Suppressor macrophage treated with lipopolysaccharide for 4 hours (primary cell): ENCODE measurements at places on chromosomes 6 and 20.

DNA sequence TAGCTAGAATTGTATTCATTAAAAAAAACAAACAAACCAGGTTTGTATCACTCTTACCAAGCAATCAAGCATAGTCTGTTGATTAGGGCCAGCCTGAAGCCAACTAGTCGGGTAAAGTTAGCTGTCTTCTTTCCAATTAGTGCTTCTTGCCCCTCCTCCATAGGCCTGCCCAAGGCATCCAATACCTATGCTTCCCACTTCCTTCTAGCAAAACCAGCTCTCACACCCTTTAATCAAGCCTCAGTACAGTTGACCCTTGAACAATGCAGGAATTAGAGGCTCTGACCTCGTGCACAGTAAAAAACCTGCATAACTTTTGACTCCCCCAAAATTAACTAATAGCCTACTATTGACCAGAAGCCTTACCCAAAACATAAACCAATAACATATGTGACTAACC lies 119.1 kb upstream of the DTNBP1 start:
- DNase-seq = no peak

- peak; percentile 57 for DNase-seq
Observed at GRCh38 chr20:49446808-49447207, 35.7 kb downstream of the KCNB1 start.

DNA sequence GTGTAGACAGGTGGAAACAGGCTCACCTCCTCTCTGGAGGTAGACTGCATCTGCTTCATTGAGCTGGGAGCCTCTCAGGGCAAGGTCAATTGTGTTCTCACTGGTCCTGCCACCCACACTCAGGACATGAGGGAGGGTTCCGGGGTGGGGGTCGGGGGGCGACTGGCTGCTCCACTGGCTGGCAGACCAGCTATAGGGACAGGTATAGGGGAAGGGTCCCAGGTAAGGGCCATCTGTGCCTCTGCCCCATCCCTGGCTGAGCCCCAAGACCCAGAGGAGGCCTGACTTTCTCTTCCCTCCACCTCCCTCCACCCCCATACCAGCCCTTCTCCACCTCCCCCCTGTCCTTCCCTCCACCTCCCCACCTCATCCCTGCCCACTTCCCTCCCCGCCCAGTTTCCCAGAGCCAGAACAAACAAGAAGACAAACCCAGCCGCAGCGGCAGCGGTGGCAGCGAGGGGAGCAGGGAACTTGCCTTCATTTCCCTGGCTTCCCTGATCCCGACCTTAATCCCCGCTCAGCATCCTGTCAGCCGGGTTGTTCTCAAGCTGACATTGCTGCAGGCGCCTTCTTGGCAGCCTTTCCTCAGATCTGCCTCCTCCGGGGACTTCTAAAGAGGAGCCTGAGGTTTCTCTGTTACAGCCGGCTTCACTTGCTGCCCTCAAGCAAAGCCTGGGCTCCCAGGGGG lies 18.3 kb upstream of the FOXP4 start:
- no peak for DNase-seq

GRCh38 chr6:164216368-164216767 lies 801.9 kb downstream of the QKI start:
- no peak for DNase-seq

DNA sequence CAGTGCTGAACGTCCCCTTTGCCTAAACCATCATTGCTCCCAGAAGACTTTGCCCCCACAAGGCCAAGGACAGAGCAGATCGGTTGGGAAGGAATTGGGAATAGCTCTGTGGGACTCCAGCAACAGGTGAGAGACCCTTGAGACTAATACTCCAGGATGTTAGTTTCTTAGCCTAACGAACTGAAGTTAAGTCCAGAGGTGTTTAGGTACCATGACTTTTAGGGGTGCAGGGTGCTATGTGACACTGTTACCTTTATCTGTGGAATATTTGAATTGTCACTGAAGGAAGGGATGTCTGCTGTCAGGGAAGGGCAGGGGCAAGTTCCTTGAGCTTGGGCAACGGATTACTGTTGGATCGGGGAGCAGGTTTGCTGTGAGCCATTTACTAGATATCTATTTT lies 1.9 kb downstream of the BLCAP start:
- no peak for DNase-seq

GRCh38 chr6:4105980-4106536 lies 27.1 kb upstream of the FAM217A start:
- no peak for DNase-seq

- no peak for DNase-seq
Observed at GRCh38 chr6:130744576-130745366, 82.4 kb upstream of the SMLR1 start.

GRCh38 chr6:108638993-108639392 lies 78.3 kb downstream of the FOXO3 start:
- DNase-seq = no peak

DNA sequence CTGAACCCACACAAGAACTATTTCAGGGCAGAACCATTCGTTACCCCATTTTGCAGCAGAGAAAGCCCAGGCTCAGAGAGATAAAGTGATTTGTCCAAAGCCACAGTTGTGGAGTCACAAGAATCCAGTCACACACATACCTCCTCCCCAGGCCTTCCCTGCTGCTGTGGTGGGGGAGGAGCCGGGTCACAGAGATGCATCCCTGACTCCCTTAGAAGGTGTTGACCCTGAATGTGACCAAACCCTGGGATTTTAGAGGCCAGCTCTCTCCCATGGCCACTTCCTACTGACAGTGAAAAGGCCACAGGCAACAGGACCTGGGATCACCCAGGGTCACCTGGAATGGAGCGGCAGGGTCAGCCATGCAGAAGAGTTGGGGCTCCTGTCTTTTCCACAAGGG lies 48.6 kb downstream of the CHMP4B start:
- DNase-seq = no peak

- DNase-seq = no peak
Observed at GRCh38 chr6:168662301-168662936, 221.4 kb downstream of the SMOC2 start.

- no peak for DNase-seq
Observed at GRCh38 chr20:44187772-44188709, 1.1 kb upstream of the JPH2 start.

GRCh38 chr20:37566590-37567330 lies 39.1 kb upstream of the BLCAP start:
- no peak for DNase-seq

- DNase-seq = no peak
Observed at GRCh38 chr6:157611406-157611805, 211.6 kb upstream of the SNX9 start.

- DNase-seq = no peak
Observed at GRCh38 chr6:127956260-127956888, 55.5 kb upstream of the THEMIS start.

GRCh38 chr20:51452091-51452613 lies 90.4 kb downstream of the NFATC2 start:
- no peak for DNase-seq

- DNase-seq = no peak
Observed at GRCh38 chr6:145602726-145603326, 132.5 kb downstream of the EPM2A start.

DNA sequence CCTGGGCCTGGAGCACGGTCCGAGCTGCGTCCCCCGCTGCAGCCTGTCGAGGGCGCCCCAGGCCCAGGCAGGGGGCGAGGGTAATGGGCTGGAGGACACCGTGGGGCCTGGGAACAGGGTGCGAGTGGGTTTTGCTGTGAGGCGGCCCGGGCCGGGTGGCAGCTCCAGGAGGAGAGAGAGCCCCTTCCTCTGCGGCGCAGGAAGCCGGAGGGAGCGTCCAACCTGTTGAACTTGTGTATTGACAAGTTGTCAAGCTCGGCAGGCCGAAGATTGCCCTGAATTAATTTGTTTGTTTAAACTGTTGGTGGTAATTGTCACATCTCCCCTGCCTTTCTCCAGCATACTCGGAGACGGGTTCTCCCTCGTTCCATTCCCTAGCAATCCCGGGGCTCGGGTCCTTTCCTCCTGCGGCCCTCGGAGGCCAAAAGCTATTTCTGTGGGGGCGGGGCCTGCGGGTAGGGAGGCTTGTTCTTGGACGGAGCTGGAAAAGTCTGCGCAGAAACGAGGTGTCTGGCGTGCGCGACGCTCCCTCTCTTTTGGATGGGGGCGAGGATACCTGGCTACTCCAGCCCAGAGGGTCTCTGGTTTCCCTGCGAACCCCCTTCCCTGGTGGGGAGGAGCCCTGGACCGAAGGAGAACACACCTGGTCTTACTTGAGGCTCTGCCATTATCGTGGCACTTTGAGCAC lies 9.9 kb downstream of the NR2E1 start:
- DNase-seq = no peak

DNA sequence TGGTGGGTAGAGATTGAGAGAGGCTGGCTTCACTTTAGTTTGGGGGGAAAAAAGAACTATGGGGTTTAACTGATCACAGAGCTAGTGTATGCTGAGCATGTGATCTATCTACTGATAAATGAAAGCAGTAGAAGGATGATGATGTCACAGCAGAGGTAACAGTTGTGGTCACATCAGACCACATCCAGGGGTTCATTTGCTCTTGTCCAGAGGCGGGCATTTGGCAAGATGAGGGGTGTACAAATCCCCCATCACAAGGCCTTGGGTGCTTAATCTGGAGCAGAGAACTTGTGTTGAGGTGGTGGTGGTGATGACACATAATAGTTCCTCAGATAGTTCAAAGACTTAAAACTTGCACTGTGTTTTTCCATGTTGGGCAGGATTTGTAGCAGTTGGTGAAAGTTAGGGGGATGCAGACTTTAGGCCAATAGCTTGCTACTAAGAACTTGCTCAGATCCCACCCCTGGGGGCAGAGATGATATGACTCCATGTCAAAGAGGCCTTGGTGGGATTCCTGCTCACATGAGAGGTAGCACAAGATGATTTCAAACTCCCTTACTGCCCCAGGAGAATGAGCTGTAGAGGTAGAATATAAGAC lies 63.4 kb downstream of the PRDM1 start:
- no peak for DNase-seq

DNA sequence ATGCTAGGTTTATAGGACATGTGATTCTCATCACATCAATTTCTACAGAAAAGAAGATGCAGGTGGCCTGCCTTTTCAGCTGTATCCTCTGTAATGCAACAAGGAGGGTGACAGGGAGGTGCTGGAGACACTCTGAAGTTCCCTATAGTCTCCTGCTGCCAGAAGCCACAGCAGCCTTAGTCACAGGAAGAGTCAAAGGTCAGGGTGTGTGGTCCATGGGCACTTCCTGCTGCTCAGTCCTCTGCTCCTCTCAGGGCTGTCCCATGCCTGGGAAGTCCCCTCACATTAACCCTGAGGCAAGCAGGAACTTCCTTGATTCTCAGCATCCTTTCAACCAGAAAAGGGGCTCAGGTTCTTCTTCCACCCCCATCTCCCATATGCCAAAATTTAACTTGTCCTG lies 144.8 kb upstream of the FOXA2 start:
- peak; percentile 84 for DNase-seq
